ENCODE measurements at places on chromosomes 2 and 18. TPM values are rescaled to one million over a fixed set of nuclear protein-coding genes. Genes with fewer than 3 reads are reported as not detected.

- H3K4me3 ChIP-seq = no peak overlapping the region
- no peak for DNase-seq
- no peaks in the 10 kb centered on the region for H3K4me1 ChIP-seq
- H3K27me3 ChIP-seq = no peaks in the 10 kb centered on the region
These were observed 77.4 kb downstream of the TWIST2 start for GRCh38 chr2:238925281-238925680.

GRCh38 chr2:17413036-17413435 lies 105.2 kb downstream of the RAD51AP2 start:
- no peaks in the 10 kb centered on the region for H3K4me1 ChIP-seq
- no peak overlapping the region for H3K4me3 ChIP-seq
- DNase-seq = no peak
- H3K27ac ChIP-seq = no peak overlapping the region
- no peaks in the 10 kb centered on the region for H3K27me3 ChIP-seq

Gene PRKAG3
- total RNA-seq = not detected

- no peak overlapping the region for H3K4me3 ChIP-seq
- H3K4me1 ChIP-seq = no peaks in the 10 kb centered on the region
- no peak overlapping the region for H3K27ac ChIP-seq
- no peaks in the 10 kb centered on the region for H3K36me3 ChIP-seq
These were observed 1229.0 kb upstream of the ZEB2 start for GRCh38 chr2:145748927-145749326.

GRCh38 chr18:48481092-48481491 lies 57.7 kb upstream of the CTIF start:
- H3K4me3 ChIP-seq = no peak overlapping the region
- H3K4me1 ChIP-seq = no peaks in the 10 kb centered on the region
- H3K36me3 ChIP-seq = no peaks in the 10 kb centered on the region
- H3K27ac ChIP-seq = no peak overlapping the region

- H3K27me3 ChIP-seq = no peaks in the 10 kb centered on the region
- H3K4me3 ChIP-seq = no peak overlapping the region
- no peak for DNase-seq
- H3K36me3 ChIP-seq = no peaks in the 10 kb centered on the region
- no peak overlapping the region for H3K27ac ChIP-seq
These were observed 335.1 kb downstream of the SETBP1 start for GRCh38 chr18:45015788-45016128.

DNA sequence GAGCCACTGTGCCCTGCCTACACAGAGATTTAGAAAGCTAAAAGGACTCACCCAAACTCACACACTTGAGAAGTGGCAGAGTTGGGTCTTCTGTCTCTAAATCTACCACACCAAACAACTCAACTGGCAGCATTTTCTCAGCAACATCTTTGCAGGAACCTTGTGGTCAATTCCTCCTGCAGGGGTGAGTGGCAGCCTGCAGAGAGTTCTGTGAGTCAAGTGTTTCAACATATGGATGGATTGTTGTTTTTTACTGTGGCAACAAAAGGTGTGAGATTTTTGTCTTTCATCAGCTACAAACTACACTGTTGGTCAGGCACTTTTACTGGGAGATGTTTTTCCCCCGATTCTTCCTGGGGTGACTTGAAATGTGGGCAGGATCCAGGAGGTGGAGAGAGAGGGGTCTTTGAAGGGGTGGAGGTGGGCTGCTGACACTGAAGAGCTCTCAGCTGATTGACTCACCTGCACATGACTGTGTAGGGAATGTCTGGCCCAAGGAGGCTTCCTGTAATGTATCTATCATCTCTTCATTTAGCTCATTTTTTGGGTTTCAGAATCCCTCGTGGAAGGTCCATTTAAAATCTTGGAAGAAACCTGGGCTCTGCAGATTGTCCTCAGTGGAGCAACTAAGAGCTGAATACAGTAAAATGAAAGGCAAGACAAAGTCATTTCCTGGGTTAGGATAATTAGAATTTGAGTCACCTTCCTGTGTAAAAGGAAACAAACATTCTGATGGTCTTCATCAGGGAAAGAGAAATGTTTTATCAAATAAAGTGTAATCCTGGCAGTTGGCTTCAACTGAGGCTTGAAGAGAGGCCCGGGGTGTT lies 98.6 kb downstream of the MSH2 start:
- H3K27ac ChIP-seq = no peak overlapping the region
- no peak for DNase-seq
- no peaks in the 10 kb centered on the region for H3K36me3 ChIP-seq
- no peaks in the 10 kb centered on the region for H3K4me1 ChIP-seq

GRCh38 chr2:44093970-44094369 lies 74.7 kb upstream of the PPM1B start:
- DNase-seq = no peak
- H3K4me3 ChIP-seq = no peak overlapping the region
- H3K4me1 ChIP-seq = no peaks in the 10 kb centered on the region
- H3K27ac ChIP-seq = no peak overlapping the region
- no peaks in the 10 kb centered on the region for H3K27me3 ChIP-seq

DNA sequence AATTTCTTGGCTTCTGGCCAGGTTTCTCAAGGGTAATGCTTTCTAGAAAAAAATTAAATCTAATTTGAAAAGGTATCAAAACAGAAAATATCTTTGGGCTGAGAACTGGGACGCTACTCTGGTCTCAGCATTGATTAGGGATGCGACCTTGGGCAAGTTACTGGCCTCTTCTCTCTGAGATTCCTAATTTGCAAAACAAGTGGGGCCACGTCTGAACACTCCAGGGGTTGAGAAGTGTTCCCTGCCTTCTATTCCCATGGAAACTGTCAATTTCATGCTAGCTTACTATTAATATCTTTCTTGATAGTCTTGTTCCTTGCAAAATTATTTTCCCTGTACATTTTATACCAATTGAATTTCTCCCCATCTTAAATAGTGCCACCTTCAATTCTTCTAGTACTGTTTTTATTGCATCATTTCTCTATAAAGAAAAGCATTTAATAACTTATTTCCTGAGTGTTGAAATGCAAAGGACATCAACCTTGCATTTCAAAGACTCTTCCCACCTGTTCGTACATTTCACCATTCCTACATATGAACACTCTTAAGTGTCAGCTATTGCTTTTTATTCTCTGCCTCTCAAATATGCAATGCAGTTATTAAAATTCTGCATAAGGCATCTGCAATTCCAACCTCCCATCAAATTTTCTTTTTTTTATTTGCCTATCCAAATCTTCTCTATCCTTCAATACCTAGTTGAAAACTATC lies 118.3 kb upstream of the DSEL start:
- DNase-seq = no peak
- no peaks in the 10 kb centered on the region for H3K27me3 ChIP-seq
- H3K4me3 ChIP-seq = no peak overlapping the region
- no peaks in the 10 kb centered on the region for H3K36me3 ChIP-seq

Gene CRYBA2
- total RNA-seq = not detected

- H3K4me3 ChIP-seq = no peak overlapping the region
- H3K27me3 ChIP-seq = no peaks in the 10 kb centered on the region
- no peaks in the 10 kb centered on the region for H3K36me3 ChIP-seq
- H3K27ac ChIP-seq = no peak overlapping the region
- DNase-seq = no peak
These were observed 197.2 kb downstream of the GLI2 start for GRCh38 chr2:120932881-120933280.

- no peaks in the 10 kb centered on the region for H3K4me1 ChIP-seq
- H3K27ac ChIP-seq = no peak overlapping the region
- no peaks in the 10 kb centered on the region for H3K27me3 ChIP-seq
- no peak overlapping the region for H3K4me3 ChIP-seq
- DNase-seq = no peak
These were observed 472.6 kb downstream of the DLGAP1 start for GRCh38 chr18:3982541-3982940.

DNA sequence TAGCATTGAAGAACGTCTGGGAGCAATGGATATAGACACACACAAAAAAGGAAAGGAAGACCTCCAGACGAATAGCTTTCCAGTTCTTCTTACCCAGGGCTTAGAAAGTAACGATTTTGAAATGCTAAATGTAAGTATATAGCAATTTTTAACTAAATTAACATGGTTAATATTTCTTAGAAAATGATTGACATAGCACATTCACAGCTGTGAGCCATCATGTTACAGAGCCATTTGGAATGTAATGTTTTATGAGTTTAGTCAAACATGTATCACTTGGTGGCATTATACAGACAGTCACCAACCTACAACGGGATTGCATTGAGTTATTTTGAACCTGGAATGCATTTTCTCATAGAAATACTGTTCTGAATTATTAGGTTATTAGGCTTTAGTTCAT lies 35.1 kb downstream of the WDR43 start:
- H3K4me1 ChIP-seq = no peaks in the 10 kb centered on the region
- no peak overlapping the region for H3K27ac ChIP-seq
- H3K36me3 ChIP-seq = peaks cover 23% of the 10 kb centered on the region
- H3K27me3 ChIP-seq = no peaks in the 10 kb centered on the region
- DNase-seq = no peak

Gene OTOS
- total RNA-seq = not detected

DNA sequence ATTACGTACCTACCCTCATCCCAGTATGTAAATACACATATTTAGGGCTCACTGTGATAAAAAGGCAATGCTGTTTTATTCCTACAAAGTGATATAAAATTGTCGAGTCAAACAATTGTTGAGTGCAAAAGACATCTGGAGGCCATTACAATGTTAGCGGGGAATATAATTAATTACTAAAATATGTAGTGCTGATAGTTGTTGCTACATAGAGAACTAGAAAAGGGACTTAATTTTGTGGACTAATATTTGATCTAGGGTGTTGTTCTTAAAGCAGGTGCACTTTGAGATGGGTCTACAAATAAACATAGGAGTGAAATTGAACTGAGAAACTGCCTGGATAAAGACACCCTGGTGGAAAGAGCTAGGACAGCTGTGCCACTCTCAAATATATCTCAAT lies 300.1 kb downstream of the NOL4 start:
- no peaks in the 10 kb centered on the region for H3K4me1 ChIP-seq
- no peaks in the 10 kb centered on the region for H3K27me3 ChIP-seq
- H3K4me3 ChIP-seq = no peak overlapping the region
- no peak overlapping the region for H3K27ac ChIP-seq
- no peak for DNase-seq

GRCh38 chr18:44180683-44181082 lies 500.0 kb upstream of the SETBP1 start:
- no peaks in the 10 kb centered on the region for H3K36me3 ChIP-seq
- H3K27me3 ChIP-seq = no peaks in the 10 kb centered on the region
- H3K27ac ChIP-seq = no peak overlapping the region
- DNase-seq = no peak

DNA sequence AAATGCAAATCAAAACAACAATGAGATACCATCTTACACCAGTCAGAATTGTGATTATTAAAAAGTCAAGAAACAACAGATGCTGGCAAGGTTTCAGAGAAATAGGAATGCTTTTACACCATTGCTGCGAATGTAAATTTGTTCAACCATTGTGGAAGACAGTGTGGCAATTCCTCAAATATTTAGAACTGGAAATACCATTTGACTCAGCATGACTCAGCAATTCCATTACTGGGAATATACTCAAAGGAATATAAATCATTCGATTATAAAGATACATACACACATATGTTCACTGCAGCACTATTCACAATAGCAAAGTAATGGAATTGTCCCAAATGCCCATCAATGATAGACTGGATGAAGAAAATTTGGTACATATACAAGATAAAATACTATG lies 516.7 kb downstream of the ERBB4 start:
- H3K27ac ChIP-seq = no peak overlapping the region
- H3K36me3 ChIP-seq = no peaks in the 10 kb centered on the region
- no peaks in the 10 kb centered on the region for H3K4me1 ChIP-seq

- no peaks in the 10 kb centered on the region for H3K27me3 ChIP-seq
- H3K27ac ChIP-seq = no peak overlapping the region
- no peak overlapping the region for H3K4me3 ChIP-seq
- DNase-seq = no peak
These were observed 39.5 kb downstream of the ATP9B start for GRCh38 chr18:79108549-79109215.

GRCh38 chr18:53152476-53152875 lies 812.5 kb downstream of the DCC start:
- no peaks in the 10 kb centered on the region for H3K27me3 ChIP-seq
- DNase-seq = no peak
- no peaks in the 10 kb centered on the region for H3K4me1 ChIP-seq
- no peak overlapping the region for H3K27ac ChIP-seq

DNA sequence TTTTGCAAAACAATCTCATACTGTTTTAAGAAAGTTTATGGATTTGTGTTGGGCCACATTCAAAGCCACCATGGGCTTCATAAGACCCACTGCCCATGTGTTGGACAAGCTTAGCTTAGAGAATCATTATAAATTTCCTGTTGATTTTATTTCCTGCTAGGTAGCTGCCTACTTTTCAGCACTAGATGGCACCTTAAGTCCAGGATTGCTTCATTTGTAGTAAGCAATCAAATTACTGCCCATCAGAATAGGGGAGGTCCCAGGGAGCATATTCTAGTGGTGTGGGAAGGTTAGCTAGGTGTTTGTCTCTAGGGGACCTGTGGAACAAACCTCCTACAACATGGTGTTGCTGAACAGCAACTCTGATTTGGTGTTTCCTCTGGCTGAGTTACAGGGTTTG lies 11.0 kb upstream of the DCDC2C start:
- no peak overlapping the region for H3K4me3 ChIP-seq
- H3K36me3 ChIP-seq = no peaks in the 10 kb centered on the region
- H3K4me1 ChIP-seq = no peaks in the 10 kb centered on the region
- DNase-seq = no peak

GRCh38 chr2:33129263-33130053 lies 182.7 kb downstream of the LTBP1 start:
- no peak overlapping the region for H3K4me3 ChIP-seq
- H3K4me1 ChIP-seq = no peaks in the 10 kb centered on the region
- H3K36me3 ChIP-seq = no peaks in the 10 kb centered on the region

GRCh38 chr2:201128933-201129505 lies 13.1 kb downstream of the CFLAR start:
- peak overlapping the region; percentile 45 for H3K4me3 ChIP-seq
- DNase-seq = peak; percentile 57
- no peaks in the 10 kb centered on the region for H3K27me3 ChIP-seq
- H3K36me3 ChIP-seq = peaks cover 11% of the 10 kb centered on the region
- peak overlapping the region; percentile 64 for H3K27ac ChIP-seq

GRCh38 chr2:133718688-133719201 lies 150.5 kb upstream of the NCKAP5 start:
- DNase-seq = no peak
- no peak overlapping the region for H3K4me3 ChIP-seq
- no peaks in the 10 kb centered on the region for H3K27me3 ChIP-seq
- no peaks in the 10 kb centered on the region for H3K36me3 ChIP-seq
